Regular cardiac myocyte (primary cell): ENCODE measurements at places on chromosomes 3 and 15. TPM values are rescaled to one million over a fixed set of nuclear protein-coding genes. Genes with fewer than 3 reads are reported as not detected.

Gene MON1A
- 12.7 and 19.2 TPM in 2 replicates for total RNA-seq

Gene PRC1
- total RNA-seq, result 33.5 and 247 TPM in 2 replicates

Gene WNT7A
- under 0.01 TPM in 1 of 2 replicates, not detected in the other for total RNA-seq

Gene CPNE9
- total RNA-seq, result 0.19 TPM in 1 of 2 replicates, not detected in the other

Gene KLF15
- 0.38 and 1.7 TPM in 2 replicates for total RNA-seq

Gene LOXL1
- total RNA-seq, result 62.3 and 86.5 TPM in 2 replicates

Gene CCDC191
- total RNA-seq, result 1.3 and 2.0 TPM in 2 replicates

Gene CFAP92
- total RNA-seq, result under 0.01 TPM in 1 of 2 replicates, not detected in the other

Gene DIS3L
- 15.0 and 24.5 TPM in 2 replicates for total RNA-seq

Gene CCR2
- not detected in 2 replicates for total RNA-seq

Gene GRAMD1C
- total RNA-seq, result 3.7 and 7.5 TPM in 2 replicates

Gene EIF4A2
- total RNA-seq, result 847 and 2,167 TPM in 2 replicates

Gene MRAS
- 25.9 and 33.8 TPM in 2 replicates for total RNA-seq
